PC-9 (cell line): ENCODE measurements at places on chromosomes 13 and 19.

- peak; percentile 91 for DNase-seq
These were observed 571 bp downstream of the ZNF653 start for GRCh38 chr19:11505032-11505503.

GRCh38 chr13:94239135-94239534, 240.3 kb downstream of the DCT start:
- DNase-seq: no peak

- DNase-seq: no peak
These were observed 5.0 kb upstream of the FRY start for GRCh38 chr13:32026623-32027022.

- peak; percentile 78 for DNase-seq
These were observed 4.0 kb downstream of the NKPD1 start for GRCh38 chr19:45156751-45157150.
